ENCODE measurements at places on chromosomes 6 and 20.
A peak's percentile ranks its signal among the peaks of the same experiment; 100 is the strongest.

DNA sequence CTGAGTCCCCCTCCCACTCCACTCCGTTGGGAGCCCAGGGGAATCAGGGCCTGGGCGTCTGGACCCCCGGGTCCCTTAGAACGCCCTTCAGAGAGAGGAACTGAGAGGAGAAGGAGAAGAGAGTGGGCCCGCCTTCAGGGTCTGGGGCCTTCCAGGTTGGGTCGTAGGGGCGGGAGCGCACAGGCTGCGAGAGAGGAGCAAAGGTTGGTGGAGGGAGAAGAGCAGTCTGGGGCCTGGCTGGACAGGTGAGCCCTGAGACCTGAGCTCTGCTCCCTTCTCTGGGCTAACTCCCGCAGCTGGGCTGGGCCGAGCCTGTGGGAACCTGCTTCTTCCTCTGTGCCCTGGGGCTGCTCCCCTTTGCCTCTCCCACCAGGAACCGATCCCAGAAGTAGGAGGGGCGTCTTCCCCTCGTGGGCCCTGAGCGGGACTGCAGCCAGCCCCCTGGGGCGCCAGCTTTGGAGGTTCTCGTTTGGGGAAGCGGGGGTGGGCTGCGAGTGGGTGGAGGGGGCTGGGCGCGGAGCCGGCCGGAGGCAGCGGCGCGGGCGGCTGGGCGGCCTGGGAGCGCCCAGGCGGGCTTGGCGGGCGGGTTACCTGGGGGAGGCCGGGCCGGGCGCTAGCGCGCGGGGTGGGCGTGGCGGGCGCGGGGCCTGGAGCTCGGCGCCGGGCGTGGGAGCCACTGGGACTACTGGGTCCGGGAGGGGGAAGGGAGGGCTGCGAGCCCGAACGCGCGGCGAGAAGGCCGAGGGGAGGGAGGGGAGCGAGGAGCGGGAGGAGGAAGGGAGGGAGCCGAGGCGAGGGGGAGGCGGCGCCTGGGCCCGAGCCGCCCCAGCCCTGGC, at the start of gene DDR1:
TSS of gene DDR1 (plus strand) at position 835 of the 836 bp plus-strand sequence. CDS start 4,211 bp downstream, outside the sequence.
- DNase-seq, result peak; percentile 22

- DNase-seq, result peak; percentile 67
Measured at GRCh38 chr6:29748391-29749307, 25.4 kb downstream of the HLA-F start.

DNA sequence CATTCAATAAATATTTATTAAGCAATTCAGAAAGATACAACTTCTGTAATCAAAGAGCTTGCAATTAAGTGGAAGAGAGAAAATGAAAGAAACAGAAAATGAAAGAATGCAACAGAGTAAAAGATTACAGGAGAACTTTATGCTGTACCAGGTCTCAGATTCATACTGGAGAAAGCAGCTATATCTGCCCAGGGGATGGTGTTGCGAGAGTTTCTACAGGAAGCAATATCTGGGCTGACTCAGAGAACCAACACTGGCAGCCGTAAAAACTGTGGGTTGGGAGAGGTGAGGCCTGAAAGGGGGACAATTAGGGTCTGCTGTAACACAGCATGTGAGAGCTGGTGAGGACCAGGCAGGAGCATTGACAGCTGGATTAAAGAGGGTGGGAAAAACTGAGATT, 256.7 kb upstream of the TCF21 start:
- DNase-seq, result no peak

- DNase-seq, result peak; percentile 19
Measured at GRCh38 chr20:4108495-4109306, 93.3 kb upstream of the RNF24 start.

GRCh38 chr6:106890447-106890846, 84.1 kb downstream of the CD24 start:
- no peak for DNase-seq

- no peak for DNase-seq
Measured at GRCh38 chr20:36847009-36847709, 28.8 kb upstream of the TLDC2 start.

- DNase-seq, result no peak
Measured at GRCh38 chr20:48544402-48545339, 283.1 kb downstream of the PREX1 start.
